IMR-90 (cell line): ENCODE measurements at places on chromosomes 7 and 10.

GRCh38 chr10:113241599-113242360 lies 291.7 kb downstream of the TCF7L2 start:
- DNase-seq, result no peak

DNA sequence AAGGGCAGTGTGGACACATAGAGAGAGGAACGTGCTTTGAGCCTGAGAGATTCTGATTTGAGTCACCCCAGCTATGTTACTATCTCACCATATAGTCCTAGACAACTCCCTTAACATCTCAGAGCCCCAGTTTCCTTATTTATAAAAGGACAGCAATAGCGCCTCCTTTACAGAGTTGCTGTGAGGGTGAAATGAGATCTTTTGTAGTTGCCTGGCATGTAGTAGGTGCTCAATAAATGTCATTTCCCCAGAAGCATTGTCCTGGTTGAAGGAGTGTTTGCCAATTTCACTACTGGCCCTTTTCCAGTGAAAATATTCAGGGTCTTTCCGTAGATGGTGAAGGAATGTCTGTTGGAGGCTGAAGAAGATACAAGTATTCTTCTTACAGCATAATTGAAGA lies 51.3 kb upstream of the FAM180A start:
- DNase-seq, result no peak

DNA sequence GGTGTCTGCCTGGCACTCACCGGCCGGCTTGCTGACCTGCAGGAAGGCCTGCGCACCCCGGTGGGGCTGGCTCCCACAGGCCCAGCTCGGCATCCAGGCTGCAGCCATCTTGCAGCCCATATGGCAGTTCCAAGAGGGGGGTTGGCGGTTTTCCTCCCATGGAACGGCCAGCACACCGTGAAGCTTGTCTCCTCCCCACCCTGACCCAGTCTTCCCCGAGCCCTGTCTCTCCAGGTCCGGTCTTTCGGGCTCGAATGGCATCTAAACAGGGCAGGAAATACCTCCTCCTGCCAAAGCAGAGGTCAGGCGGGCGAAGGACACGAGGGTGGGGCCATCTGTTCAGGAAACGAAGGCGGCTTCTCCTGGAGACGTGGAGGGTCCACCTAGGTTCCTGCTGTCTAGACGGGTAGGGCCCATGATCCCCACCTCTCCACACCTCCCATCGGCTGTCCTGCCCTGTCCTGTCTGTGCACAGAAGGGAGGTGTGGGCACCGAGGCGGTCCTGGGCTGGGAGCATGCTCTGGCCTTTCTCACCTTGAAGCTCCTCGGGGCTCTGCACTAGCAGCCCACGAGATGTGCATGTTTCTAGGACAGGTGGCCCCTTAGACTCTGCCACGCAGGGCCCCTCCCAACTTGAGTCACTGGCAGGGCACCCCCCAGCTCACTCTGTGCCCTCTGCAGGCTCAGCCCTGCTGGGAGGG lies 113.7 kb upstream of the DIP2C start:
- no peak for DNase-seq

DNA sequence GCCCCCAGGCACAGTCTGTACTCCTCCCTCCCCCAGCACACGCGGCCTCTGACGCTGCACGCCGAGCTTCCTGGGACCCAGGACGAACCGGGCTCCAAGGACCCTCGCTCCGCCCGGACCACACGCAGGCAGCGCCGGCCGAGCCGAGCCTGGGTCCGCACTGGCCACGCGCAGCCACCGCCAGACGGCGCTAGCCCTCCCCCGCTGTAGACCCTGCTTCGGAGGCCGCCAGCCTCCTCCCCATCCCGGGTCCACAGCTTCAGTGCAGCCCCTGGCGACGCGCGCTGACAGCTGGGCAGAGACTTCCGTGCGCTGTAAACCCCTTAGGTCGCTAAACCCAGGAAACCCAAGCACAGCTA lies 936 bp upstream of the TCERG1L start:
- no peak for DNase-seq

DNA sequence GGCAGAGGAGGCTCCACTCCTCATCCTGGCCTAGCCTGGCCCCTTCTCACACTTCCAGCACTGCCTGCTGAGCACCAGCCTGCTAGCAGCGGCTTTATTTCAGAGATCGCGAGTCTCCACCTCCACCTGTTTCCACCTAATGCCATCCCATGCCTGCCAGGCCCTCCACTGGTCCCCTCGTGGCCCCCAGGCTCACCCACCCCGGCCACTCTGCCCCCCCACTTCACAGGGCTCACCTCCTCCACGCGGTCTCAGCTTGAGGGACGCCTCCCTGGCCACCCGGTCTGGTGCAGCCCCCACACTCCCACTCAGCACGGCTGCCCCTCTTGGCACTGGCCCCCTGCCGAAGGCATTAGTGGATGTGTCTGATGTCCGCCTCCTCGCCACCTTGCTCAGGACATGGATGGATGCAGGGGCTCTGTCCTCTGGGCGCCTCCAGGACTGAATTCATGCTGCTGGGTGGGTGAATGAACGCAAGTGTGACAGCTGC lies 3.8 kb upstream of the NKX6-2 start:
- DNase-seq, result no peak

GRCh38 chr10:90925079-90926029 lies 4.5 kb upstream of the ANKRD1 start:
- DNase-seq, result no peak
